ENCODE measurements at places on chromosomes 4 and X.

- H3K36me3 ChIP-seq = no peaks in the 10 kb centered on the region
- no peak overlapping the region for H3K27ac ChIP-seq
- H3K4me1 ChIP-seq = no peaks in the 10 kb centered on the region
- H3K27me3 ChIP-seq = no peaks in the 10 kb centered on the region
- DNase-seq = no peak
These were observed 305.5 kb upstream of the EMCN start for GRCh38 chr4:100823066-100823992.

GRCh38 chr4:139943277-139943676 lies 210.7 kb downstream of the MAML3 start:
- DNase-seq = no peak
- H3K4me1 ChIP-seq = no peaks in the 10 kb centered on the region
- no peak overlapping the region for H3K27ac ChIP-seq
- H3K4me3 ChIP-seq = no peak overlapping the region

DNA sequence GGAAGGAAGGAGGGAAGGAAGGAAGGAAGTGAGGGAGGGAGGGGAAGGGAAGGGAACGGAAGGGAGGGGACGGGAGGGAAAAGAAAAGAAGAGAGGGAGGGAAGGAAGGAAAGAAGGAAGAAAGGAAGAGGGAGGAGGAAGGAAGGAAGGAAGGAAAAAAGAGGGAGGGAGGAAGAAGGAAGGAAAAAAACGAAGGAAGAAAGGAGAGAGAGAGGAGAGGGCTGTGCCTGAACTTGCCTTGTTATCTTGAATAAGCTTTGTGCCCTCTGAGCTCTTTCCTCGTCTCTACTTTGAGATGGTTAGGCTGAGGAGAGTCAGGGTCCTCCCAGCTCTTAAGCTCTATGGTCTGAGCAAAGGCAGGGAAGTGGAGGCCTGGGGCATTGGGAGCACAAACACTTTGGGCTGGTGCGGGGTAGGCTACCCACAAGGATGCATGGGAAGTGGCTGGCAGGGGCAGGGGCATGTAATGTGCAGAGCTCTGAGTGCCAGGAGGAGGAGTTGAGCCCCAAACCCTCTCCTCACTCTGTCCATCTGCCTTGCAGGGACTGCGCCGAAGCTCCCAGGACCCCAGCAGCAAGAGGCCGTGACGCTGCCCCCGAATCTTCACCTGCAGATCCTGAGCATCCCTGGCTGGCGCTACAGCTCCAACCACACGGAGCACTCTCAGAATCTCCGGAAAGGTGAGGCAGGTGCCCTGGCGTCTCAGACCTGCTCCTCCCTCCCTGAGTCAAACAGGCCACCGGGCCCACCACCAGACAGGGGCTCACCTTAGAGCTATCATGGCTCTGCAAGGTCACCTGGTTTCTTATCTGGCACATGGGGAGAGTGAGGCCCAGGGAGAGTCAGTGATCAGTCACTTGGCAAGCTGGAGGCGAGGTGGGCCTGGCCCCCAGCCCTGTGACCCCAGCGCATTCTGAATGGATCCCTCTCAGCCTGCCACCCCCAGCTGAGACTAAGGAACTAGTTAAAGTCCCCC lies 26.5 kb upstream of the MRFAP1 start:
- H3K4me3 ChIP-seq = no peak overlapping the region
- no peaks in the 10 kb centered on the region for H3K27me3 ChIP-seq
- H3K4me1 ChIP-seq = no peaks in the 10 kb centered on the region
- DNase-seq = no peak

GRCh38 chr4:143399113-143399949 lies 62.7 kb downstream of the GAB1 start:
- no peaks in the 10 kb centered on the region for H3K36me3 ChIP-seq
- H3K27me3 ChIP-seq = no peaks in the 10 kb centered on the region
- DNase-seq = no peak
- H3K4me1 ChIP-seq = no peaks in the 10 kb centered on the region

GRCh38 chr4:53706422-53707032 lies 115.2 kb upstream of the LNX1 start:
- H3K4me3 ChIP-seq = no peak overlapping the region
- H3K27me3 ChIP-seq = no peaks in the 10 kb centered on the region
- H3K27ac ChIP-seq = no peak overlapping the region
- H3K4me1 ChIP-seq = no peaks in the 10 kb centered on the region
